Panc1 (cell line): ENCODE measurements at places on chromosomes 11 and 22. TPM values are rescaled to one million over a fixed set of nuclear protein-coding genes. Genes with fewer than 3 reads are reported as not detected.
A peak's percentile ranks its signal among the peaks of the same experiment; 100 is the strongest.

The TBX10 gene
- not detected for total RNA-seq

The MS4A12 gene
- not detected for total RNA-seq

The SYCE3 gene
- not detected for total RNA-seq

The E2F8 gene
- 14.2 TPM for total RNA-seq

The SOX6 gene
- 0.21 TPM for total RNA-seq

The MRGPRX3 gene
- not detected for total RNA-seq

DNA sequence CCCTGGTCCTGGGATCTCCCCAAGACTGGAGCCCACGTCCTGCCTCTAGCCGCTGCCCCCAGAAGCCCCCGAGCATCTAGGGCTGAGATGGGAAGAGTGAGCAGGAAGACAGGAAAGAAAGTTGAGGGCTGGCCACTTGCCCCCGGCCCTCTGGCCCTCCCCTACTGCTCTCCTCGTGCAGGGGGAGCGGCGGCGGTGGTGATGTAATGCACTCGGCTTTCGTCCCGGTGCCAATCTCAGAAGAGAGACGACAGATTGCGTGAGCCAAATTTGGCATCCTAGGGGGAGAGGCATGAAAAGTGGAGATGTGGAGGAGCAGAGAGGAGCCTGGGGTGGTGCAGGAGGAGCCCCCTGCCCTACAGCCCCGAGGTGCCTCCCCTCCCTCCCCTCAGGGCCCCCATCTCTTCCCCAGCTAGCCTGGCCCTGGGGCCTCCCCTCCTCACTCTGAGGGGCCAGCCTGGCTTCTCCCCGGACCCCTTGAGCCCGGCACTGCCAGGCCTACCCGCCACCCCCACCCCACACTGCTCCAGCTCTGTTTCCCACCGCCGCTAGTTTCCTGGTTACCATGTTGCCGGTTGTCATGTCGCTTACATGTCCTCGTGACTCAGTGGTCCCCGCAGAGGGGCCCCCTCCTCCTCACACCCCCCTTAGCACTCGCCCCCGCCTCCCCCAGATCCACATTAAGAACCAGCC, 2.5 kb downstream of the KCNJ4 start:
- no peaks in the 10 kb centered on the region for H3K36me3 ChIP-seq
- no peak for DNase-seq
- H3K4me1 ChIP-seq, result no peaks in the 10 kb centered on the region
- H3K27ac ChIP-seq, result no peak overlapping the region

GRCh38 chr11:73386016-73386415, 9.8 kb downstream of the RELT start:
- no peaks in the 10 kb centered on the region for H3K27me3 ChIP-seq
- peaks cover 41% of the 10 kb centered on the region for H3K4me1 ChIP-seq
- DNase-seq, result no peak
- no peak overlapping the region for H3K4me3 ChIP-seq
- H3K36me3 ChIP-seq, result no peaks in the 10 kb centered on the region

DNA sequence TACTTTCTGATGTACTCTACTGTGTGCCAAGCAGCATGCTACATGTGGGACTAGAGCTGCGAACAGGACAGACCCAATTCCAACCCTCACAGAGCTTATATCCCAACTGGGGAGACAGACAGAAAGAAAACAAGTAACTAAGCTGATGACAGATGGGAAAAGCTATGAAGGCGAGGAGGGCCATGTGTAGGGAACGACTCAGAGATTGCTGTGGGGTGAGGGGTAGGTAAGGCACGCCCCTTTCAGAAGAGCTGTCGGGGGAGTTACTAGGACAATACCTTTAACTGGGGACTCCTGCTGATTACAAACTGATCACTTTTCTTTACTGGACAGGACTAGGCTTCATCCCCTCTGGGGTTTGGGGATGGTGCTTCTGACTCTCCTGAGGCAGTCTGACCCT, 48.9 kb downstream of the ST3GAL4 start:
- H3K27me3 ChIP-seq, result no peaks in the 10 kb centered on the region
- no peaks in the 10 kb centered on the region for H3K4me1 ChIP-seq
- no peak for DNase-seq

DNA sequence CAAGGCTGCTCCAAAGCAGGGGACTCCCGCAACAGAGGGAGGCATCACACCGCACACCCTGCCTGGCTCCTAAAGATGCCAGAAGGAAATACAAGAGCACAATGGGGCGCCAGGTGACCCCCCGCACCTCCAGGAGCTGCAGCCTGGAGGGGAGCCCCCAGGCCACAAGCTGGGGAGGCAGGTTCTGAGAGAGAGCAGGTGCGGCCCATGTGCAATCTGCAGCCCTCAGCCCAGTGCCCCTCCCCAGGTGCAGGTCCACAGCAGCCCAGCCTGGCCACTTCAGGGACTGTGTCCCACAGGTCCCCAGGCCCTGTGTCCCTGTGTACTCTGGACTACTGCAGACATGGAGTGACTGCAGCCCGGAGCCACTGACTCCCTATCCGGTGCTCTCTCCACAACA, 13.1 kb downstream of the WNT7B start:
- H3K4me3 ChIP-seq, result no peak overlapping the region
- H3K27ac ChIP-seq, result peak overlapping the region; percentile 93
- no peak for DNase-seq
